ENCODE measurements at places on chromosomes 2 and 18.

- peak; percentile 20 for DNase-seq
Measured at GRCh38 chr18:63505566-63506335, 29.0 kb downstream of the SERPINB5 start.

DNA sequence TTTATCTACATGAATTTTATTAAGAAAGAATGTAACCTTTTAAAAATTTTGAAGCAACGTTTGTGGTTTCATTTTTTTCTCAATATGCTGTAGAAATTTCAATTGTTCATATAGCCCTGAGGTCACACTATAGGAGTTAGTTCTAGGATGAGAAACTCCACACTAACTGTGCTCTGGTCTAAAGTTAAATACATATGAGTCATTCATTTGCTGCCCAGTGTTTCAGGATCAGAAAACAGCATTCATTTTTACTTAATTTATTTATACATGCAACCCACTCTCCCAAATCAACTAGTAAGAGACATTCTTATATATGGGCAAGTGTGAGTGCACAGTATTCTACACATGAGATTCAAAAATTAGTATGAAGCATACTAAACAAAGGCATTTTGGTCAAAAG, 137.9 kb downstream of the DOCK10 start:
- no peak for DNase-seq

DNA sequence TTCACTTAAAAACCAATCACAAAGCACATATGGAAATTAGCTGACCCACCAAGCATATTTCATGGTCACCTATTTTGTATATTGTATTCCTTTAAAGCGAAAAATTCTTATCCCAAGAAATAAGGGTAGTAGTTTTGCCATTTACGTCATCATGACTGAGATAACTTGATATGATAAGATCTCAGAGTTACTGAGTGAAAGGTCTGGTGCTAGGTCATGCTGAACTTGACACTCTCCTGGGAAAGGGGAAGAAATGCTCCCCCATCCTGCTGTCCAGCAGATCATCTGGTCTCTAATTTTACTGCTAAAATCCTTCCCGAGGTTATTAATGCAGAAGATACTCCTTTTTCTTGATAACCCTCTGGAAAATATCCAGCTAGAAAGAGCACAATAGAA, 78.3 kb downstream of the BCL2 start:
- DNase-seq, result no peak

DNA sequence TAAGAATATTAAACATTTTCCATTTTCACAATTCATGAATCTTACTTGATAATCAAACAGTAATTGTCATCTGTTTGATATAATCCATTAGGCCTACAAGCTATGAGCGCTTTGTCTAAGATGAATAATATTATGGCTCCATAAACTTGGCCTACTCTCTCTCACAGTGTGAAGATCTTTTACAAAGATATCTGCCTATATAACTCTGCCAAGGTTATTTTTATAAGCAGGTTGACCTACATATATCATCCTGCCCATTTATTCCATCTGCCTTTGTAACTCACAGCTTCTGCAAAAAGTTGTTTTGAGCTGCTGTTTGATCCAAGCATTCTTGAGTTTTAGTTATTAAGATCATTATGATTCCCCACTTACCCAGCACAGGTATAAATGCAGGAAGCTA, 158.3 kb downstream of the PDE11A start:
- no peak for DNase-seq

DNA sequence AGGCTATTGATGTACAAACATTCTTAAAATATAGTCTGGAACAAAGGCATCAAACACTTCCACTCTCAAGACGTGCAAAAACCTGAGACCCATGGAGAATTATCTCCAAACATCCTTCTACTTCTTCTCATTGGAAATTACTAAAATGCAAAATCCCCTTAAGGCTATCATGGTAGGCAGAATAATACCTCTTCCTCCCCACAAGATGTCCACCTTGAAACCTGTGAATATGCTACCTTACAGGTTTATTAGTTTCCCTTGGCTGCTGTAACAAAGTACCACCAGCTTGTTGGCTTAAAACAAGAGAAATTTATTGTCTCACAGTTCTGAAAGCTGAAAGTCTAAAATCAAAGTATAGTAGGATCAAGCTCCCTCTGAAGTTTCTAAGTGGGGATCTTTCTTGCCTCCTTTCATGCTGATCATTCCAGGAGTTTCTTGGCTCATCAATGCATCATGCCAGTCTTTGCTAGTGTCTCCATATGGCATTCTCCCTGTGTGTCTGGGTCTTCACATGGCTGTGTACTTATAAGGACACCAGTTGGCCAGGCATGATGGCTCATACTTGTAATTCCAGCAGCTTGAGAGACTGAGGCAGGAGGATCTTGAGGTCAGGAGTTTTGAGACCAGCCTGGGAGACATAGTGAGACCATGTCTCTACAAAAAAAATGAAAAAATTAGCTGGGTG, 163.7 kb upstream of the NCK2 start:
- no peak for DNase-seq

DNA sequence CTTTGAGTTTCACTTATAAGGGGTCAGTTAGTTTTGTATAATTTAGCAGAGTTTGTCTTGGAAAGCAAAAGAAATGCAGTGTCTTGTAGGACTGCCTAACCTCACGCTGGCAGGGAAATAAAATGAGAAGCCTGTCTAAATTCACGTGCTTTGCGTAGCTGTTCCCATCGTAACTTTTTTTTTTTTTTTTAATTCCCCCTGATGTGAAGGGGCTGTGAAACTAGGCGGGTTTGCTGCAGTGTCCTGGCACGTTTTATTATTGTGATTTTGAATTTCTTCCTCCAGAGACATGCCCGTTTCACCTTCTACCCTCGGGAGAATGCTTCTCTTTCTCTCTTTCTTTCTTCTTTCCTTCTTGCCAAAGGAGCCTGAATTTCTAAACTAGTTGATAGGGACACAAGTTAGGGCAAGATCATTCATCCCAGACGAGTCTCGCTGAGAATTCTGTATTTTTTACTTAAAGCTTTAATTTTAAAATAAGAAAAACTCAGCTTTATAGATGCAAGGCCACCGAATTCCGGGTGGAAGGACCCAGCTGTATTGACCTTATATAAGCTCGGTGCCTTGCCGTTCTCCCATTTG, 2.3 kb downstream of the MEIS1 start:
- no peak for DNase-seq
